ENCODE measurements at places on chromosomes 12 and 14.

DNA sequence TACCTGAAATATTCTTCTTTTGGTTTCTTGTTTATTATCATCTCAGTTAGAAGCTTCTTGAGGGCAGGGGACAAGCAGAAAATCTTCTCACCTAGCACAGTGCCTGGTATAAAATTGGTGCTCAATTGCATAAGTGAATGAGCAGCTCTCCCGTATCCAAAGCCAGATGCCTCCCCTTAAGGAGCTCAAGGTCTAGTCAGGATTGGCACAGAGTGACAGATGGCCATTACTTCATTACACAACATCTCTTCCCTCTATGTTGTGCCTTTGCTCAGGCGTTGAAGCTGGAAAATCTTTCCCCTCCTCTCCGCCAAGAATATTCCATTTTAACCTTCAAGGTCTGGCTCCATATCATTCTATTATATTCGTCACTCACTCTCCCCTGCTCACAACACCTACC lies 3.6 kb downstream of the SLC4A8 start:
- DNase-seq = no peak

GRCh38 chr14:84112589-84112988 lies 1417.4 kb upstream of the FLRT2 start:
- DNase-seq = no peak

- DNase-seq = no peak
These were observed 384.5 kb downstream of the EMP1 start for GRCh38 chr12:13581031-13581430.

DNA sequence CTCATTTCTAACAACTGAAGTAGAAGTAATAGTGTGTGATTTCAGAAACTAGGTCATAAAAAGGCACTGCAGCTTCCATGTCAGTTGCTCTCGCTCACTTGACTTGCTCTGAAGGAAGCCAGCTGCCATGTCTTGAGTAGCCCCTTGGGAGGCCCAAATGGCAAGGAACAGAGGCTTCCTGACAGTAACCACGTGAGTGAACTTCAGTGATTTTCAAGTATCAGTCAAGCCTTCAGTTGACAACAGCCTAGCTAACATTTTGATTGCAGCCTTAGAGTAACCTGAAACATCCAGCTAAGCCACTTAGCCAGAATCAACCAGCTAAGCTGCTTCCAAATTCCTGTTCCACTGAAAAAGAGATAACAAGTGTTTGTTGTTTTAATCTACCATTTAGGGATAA lies 26.7 kb downstream of the TOGARAM1 start:
- peak; percentile 15 for DNase-seq

GRCh38 chr12:120584343-120585149 lies 3.3 kb upstream of the POP5 start:
- DNase-seq = peak; percentile 67

- no peak for DNase-seq
These were observed 314.2 kb upstream of the RGS6 start for GRCh38 chr14:71618047-71618446.

DNA sequence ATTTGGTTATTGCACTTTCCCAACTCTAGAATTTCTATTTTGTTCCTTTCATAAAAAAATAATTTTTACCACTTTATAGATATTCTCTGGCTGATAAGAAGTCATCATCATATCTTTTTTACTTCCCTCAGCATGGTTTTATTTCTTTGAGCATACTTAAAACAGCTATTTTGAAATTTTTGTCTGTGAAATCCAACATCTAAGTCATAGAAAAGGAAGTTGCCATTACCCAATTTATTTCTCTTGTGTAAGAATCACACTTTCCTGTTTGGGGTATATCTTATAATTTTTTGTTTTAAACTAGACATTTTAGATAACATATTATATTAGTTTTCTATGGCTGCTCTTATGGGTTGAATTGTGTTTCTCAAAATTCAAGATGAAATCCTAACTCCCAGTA lies 400.2 kb upstream of the OR4E1 start:
- no peak for DNase-seq

DNA sequence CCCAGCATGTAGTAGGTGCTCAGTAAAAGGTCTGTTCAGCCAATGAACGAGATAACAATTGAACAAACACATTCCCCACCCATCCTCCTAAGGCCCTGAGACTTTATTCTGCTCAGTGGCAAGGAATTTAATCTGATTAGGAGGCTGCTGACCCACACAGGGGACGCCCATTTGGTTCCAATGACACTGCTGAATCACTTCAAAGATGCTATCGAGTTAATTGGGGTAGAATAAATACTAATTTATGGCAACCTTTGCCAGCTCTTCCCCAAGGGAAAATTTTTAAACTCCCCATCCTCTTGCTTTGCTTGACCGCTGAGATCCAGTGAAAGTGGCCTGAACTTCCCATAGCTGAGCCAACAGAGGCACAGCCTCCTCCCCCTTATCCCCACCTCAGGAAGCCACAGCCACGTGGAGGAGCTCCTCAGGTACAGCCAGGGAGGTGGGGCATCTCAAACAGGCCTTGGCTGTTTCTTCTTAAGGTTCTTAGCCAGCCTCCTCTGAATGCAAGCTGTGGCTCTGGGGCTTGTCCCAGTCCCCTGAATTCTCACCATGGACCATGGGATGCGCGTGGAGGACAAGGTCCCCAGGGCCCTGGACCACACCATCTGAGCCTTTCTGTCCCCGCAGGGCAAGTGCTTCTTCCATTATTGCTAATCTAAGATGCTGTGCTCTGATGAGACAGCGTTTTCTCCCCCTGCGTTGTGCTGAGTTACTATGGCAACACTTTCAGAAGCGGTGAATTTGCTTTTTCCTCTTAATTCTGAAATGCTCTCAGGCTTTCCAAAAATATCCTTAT lies 26.7 kb downstream of the C14orf132 start:
- peak; percentile 78 for DNase-seq

GRCh38 chr12:26963413-26963812 lies 25.1 kb downstream of the FGFR1OP2 start:
- DNase-seq = no peak

DNA sequence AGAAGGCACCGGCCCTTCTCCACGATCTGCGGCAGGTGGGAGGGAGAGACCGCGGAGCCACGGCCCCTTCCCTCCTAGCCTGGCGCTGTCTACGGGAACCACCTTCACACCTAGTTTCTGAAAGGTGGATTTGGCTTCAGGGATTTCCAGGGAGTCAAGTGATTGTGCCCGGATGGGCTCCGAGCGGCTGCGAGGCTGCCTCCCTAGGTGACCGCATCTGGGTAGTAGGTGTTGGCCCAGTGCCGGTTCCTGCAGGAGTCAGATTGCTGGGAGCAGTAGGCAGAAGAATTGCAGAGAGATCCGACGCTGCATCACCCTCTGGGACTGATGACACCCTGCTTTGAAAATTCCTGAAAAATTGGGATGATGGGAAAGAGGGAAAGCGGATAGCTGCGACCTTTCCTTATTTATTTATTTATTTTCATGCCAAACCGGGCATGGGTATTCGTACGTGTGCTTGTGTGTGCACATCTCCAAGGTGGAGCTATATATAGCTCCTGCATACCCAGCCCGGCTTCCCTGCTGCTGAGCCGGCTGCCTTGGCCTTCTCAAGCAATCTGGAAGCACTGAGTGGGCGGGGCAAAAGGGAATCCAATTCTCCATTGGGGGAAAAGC lies 1.1 kb downstream of the CNTN1 start:
- peak; percentile 91 for DNase-seq

- DNase-seq = peak; percentile 68
These were observed 356.5 kb upstream of the ATP2B1 start for GRCh38 chr12:90064852-90065801.

GRCh38 chr12:81170072-81170471 lies 92.2 kb downstream of the ACSS3 start:
- DNase-seq = no peak

- DNase-seq = peak; percentile 96
These were observed 9.8 kb downstream of the FAM222A start for GRCh38 chr12:109723311-109723881.

DNA sequence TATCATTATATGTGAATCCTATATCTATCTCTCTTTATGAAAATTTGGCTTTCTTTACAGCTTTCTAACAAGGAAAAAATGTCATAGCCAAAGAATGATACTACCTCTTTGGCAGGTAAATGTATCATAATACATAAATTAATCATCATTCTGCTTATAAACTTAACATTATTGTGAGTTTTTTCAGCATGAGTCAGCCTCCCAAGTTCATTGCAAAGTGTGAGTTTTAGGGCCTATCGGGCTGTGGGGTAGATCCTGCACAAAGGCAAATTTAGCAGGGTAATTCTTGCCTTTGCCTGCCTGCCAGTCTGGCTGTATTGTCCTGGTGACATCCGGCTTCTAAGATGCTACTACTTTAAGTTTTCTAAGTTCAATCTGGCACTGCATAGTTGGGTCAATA lies 412.6 kb downstream of the MDGA2 start:
- no peak for DNase-seq

DNA sequence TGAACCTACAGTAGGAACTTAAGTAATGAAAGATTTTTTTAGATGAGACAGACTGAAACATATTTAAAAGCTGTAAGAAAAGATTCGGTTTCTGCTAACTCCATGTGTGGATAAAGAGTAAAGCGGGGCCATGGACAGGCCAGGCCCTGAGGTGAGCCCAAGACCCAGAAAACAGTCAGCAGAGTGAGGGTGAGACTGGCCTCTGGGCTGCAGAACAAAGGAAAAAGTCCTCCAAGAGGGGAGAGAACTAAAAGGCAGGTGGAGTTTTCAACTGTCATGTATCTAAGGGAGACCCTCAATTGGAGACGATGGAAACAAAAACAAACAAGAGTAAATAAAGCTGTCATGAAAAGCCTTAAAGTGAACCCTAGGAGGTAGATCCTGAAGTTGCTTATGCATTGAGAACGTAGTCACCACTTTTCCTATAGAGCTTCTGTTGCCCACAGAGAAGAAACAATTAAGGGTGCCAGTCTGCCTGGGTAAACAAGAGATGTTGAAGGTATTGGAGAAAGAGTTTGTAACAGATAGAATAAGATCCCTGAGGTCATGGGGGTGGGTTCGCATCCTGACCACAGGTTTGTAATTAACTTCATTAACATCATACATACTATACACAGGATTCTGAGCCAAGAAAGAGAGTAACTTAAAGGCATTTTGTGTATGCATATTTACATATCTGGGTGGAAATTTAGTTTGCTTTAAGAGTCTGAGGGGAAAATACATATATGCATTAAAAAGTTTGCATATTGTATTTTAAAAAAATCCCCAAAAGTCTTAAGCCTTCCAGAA lies 268.7 kb upstream of the PDE3A start:
- DNase-seq = no peak

DNA sequence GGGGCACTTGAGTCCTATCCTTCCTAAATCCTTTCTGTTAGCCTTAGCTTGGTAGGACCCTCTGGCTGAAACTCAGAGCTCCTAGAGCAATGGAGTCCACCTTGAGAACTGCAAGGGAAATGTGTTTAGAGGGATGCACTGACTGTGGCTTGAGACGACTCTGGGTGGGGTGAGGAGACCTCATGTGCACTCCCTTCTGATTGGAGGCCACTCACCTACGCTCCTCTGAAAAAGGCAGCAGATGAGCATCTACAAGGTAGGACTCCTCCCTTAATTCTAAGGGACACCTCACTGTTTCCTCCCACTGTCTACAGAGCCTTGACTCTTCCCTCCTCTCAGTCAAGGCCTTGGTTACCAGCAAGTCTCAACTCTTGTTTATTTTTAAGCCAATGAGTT lies 1.0 kb downstream of the MAP3K12 start:
- DNase-seq = no peak

DNA sequence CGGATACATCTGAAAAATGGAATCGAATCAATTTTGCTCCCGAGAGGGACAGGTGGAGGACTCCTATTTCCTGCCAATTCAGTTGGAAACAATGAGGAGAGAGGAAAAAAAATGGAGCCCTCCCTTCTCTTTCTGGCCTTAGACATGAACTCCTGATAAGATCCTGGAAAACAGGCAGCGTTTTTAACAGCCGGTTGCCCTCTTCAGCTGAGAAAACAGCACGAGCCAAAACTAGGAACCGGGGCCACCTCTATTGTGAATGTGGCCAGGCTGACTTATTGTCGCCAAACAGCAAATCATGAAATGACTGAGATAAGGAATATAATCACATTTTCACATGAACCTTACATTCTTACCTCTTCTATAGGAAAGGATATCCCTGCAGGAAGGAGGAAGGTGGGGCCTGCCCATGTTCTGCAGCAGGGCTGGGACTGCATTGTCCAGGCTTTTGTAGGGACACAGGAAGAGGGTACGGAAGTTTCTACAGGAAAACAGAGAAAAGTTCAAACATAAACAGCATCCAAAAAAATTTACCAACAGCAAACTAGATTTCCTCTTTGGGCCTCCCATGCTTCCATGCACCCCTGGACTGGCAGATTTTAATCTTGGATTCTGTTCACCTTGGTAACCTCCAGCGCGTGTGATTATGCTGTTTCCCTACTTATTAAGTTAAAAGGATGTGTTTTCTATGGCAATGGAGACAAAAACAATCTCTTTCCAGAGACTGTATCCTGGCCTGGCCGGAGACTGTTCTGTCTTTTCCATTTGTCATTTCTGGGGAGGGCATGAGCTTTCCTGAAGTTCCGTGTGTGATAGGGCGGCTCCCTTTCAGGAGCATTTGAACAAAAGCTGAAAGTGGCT lies 29.0 kb upstream of the ELK3 start:
- DNase-seq = no peak

DNA sequence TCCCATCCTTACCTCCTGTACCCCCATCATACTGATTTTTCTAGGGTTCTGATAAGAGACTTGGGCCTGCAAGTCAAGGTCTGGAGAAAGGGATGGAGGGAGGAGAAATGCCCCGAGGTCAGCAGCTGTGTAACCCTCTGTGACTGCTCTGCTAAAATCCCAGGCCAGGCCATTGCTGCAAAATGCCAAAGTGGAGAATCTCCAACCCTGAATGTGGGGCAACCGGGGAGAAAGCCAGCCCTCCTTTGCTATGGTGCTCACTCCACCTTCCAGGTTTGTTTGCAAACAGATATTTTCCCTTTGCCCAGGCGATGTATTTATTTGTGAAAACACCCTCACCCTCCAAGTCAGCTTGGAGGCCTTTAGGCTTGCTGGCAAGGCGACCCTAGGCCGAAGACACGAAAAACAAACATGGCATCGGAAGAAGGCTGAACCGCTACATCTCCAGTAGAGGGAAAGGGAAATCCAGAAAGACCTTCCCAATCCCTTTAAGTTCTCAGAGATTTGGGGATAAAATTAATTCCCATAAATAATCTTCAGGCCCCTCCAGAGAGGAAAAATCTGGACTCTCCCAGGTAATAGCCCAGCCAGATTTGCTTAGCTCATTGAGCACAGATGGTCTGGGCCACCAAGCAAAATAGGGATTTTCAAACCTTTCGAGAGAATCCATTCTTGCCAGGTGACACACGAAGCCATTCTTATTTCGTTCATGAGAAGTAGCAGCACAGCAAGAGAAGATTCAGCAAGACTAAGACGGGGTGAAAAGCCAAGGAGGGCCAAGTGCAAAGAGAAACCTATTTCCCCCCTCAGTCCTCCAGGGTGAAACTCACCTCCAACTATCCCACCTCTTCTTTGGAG lies 1.3 kb upstream of the TBX5 start:
- DNase-seq = no peak

- no peak for DNase-seq
These were observed 84.9 kb downstream of the PPFIBP1 start for GRCh38 chr12:27608890-27609289.

- peak; percentile 4 for DNase-seq
These were observed 14.9 kb downstream of the TUBA1C start for GRCh38 chr12:49279706-49280159.
